ENCODE measurements at places on chromosomes 6 and 20.
A peak's percentile ranks its signal among the peaks of the same experiment; 100 is the strongest.

GRCh38 chr20:14707026-14707680 is 369.7 kb upstream of the FLRT3 start:
- DNase-seq = no peak

DNA sequence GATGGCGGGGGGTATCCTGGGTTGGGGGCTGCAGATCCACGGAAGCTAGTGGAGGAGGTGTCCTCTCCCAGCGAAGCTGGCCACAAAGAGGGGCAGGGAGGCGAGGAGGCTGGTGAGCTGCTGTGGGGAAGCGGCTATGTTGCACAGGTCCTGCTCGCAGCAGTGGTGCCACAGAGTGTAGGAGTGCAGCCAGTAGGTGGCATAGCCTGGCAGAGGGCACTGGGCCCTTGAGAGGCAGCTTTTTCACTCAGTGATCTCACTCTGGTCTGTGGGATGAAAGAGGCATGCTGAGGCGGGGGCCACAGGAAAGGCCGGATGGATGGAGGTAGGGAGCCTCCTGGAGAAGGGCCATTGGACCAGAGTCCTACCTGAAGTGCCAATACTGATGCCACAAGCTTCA is 2.9 kb upstream of the LY6G6D start:
- DNase-seq = no peak

DNA sequence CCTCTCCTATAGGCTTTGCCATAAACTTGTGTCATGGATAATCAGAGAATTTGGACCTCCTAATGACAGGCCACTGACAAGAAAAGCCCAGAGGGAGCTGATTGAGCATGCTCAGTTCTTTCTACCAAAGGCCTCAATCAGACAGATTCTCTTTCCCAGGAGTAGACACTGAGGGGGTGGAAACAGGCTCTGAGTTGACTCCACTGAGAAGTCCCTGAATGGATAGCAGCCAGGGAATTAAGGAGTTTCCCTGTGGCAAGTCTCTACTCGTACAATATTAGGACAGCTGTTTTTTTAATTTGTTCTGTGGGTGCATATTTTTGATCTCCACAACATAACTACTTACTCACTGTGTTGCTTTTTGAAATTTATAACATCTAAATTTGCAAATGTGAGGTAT is 63.3 kb downstream of the SLC16A10 start:
- no peak for DNase-seq

- DNase-seq = peak; percentile 30
Measured at GRCh38 chr6:134707342-134708031, 242.4 kb downstream of the ALDH8A1 start.

DNA sequence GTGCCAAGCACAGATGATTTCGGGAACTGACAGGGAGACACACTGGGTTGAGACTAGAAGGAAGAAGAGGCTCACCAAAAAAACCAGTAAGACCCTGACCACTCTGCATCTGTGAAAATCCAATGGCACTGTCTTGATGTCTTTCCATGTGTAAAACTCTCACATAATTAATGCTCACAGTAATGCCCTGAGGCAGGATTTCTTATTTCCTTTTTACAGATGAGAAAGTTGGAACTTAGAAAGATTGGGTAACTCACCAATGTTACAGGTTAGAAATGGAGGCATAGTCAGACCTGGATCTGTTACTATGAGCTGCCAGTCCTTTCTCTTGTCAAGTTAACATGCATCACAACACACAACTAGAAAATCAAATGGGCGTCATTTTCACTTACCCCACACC is 151.0 kb upstream of the MCHR2 start:
- DNase-seq = no peak

DNA sequence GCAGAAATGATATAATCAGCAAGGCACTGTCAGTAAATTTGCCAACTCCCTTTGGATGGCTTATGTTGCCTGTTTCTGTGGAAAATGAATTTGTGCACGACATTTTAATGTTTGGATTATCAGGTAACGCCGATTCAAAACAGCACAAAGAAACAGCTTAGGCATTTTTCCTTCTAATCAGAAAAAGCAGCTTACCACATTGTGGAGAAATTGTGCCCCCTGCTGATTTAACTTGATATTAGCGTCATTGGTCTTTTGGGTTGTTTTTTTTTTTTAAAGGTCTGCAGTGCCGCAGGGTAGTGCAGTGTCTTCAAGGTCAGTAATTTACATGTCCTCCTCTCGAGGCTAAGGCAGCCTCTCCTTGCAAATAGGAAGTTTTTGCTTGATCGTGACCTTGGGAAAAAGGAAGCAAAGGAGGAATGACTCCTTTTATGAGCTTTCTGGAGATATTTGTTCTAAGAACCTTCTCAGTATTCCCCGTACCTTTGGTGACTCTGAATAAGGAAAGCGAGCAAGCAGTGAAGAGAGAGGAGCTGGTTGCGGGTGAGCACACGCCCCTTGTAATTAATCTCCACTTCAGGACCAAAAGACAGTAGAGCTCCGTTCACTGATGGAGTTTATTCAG is 79.1 kb downstream of the ELOVL4 start:
- peak; percentile 54 for DNase-seq

- no peak for DNase-seq
Measured at GRCh38 chr6:36742146-36742545, 44.5 kb downstream of the RAB44 start.

DNA sequence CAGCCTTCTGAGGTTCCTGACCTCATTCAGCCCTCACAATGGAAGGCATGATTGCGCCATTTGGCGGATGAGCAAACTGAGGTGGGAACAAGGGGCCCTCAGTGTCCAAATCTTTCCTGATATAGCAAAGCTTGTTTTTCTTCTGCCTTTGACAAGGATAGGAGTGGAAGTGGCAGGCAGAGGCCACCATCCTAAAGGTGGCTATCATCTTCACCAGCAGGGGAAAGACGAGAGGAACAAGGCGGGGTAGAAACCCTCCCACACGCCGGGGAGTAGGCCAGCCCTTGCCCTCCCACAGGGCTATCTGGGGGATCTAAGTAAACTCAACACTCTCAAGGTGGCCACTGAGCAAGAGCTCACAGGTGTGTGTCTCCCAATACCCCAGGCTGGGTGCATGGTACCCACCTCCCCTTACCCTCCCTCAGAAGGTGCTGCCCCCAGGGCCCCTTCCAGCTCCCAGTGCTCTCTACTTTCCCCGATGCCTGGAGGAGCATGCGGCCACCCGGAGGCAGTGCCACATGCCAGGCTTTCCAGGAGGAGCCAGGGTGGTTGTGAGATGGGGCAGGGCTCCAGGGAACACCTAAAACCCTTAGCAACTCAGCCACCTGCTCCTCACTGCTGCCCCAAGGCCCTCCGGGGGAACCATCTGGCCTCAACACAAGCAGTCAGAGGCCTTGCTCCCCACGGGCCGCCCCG is 11.2 kb downstream of the SPDEF start:
- DNase-seq = no peak

DNA sequence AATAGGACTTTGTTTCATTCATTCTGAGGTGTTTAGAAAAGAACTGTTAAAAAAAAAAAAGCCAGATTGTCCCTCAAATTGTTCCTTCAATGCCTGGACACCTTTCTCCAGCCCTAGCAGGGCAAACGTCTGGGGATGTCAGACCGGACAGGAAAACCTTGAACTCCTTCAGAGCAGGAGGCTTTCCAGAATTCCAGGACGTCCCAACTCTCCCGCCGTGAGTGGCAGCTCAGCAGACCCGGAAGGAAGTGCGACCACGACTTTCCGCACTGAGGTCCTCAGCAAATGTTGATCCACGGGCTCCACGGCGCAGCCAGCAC is 139.1 kb downstream of the DLL1 start:
- DNase-seq = no peak

GRCh38 chr20:51570739-51571459 is 28.4 kb upstream of the NFATC2 start:
- DNase-seq = no peak

DNA sequence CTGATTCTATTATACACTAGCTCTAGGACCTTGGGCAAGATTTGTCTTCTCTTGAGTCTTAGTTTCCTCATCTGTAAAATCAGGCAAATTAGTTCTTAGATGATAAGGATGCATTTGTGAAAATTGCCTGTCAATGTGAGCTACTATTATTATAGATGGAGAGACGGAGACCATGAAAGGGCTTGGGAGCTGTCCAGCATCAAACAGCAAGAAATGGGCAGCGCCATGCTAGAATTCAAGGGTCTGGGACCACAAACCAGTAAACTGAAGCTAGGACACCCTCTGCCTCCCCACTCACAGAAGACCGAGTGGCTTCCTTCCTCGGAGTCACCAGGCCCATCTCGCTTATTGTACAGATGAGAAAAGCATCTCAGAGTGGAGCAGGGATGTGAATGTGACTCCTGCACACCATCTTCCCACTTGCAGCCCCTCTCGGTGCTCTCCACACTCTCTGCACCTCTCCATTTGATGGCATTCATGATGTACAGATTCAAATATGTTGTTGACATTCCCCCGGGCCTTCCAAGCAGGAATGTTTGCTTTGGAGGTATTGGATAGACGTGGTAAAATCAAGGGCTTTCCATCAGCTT is 24.1 kb upstream of the BPIFA3 start:
- DNase-seq = no peak

DNA sequence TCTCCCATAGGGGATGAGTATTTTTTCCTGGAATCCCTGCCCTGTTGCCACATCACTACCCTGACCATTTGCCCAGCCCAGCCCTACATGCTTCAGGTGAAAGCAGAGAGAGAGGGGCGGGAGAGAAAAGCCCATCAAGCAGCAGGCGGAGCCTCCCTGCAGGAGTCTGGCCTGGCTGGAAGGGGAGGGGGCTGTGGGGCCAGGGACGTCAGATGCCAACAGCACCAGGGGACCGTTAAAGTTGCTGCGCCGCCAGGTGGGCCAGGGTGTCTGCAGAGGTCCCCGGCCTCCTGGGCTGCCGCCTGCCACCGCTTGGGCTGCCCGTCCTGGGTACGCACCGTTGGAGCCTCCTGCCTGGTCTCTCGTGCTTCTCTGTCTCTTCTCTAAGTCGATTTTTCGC is 757 bp upstream of the R3HDML start:
- DNase-seq = no peak

DNA sequence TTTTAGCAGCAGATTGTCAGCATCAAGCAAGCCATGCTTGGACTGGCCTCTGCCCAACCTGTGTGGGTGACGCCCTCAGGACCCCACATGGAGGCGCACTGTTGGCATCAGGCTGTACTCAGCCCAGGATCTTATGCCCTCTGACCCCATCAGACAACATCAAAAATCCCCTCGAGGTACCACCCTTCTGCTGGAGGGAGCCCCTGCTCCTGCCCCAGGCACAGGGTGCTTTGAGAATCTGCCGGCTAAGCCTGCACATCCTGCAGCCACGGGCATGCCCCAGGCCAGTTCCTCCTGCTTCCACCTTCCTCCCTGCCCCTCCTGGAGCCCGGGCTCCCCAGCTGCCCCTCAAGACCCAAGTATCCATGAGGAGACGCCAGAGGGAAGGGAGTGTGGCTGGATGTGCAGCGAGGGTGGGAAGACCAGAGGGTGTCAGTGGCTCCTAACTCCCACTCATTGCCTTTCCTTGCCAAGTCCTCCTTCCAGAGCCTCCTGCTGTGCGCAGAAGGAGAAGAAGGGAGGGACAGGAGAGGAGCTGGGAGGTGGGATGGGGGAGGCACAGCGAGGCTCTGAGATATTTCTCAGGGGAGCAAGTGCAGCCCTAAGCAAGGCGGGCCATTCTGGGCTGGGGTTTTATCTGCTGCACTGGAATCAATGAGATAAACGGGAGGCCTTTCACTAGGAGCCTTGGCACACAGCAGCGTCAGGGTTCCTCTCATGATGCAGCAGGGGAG is 77.4 kb upstream of the CST7 start:
- no peak for DNase-seq

- DNase-seq = peak; percentile 37
Measured at GRCh38 chr6:2966347-2966746, 5.0 kb downstream of the SERPINB6 start.

- no peak for DNase-seq
Measured at GRCh38 chr6:166541366-166541765, 45.1 kb downstream of the RAMACL start.

DNA sequence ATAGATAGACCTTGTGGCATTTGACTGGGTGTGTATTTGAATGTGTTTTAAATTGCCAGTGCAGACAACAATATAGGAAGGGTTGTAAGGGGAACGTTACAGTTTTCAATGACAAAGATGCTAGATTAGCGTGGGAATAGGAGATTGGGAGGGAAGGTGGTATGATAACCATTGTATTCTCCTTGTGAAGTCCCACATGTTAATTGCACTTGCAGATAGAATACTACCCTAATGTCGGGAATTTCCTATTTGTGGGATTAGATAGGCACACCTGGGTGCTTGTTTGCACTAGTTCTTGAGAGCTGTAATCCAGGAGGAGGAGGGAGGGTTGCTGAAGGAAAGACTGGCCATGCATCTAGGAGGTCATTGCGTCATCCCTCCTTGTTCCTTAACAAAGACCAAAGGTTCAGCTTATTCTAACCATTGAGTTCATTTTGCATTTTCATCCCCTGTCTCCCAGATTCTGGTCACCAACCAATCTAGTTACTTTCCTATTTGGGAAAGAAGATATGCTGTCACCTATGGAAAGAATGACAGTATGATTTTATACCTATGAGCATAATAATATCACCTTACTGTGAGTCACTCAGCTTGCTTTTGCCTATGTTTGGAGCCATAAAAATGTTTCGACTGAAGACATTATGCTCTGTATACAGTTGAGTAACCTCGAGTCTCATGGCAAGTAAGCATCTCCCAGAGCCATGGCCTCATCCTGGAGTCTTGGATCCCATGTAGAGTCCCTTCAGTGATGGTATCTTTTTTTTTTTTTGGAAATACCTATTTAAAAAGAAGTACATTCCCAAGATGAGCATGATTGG is 201.5 kb downstream of the DTNBP1 start:
- peak; percentile 23 for DNase-seq

DNA sequence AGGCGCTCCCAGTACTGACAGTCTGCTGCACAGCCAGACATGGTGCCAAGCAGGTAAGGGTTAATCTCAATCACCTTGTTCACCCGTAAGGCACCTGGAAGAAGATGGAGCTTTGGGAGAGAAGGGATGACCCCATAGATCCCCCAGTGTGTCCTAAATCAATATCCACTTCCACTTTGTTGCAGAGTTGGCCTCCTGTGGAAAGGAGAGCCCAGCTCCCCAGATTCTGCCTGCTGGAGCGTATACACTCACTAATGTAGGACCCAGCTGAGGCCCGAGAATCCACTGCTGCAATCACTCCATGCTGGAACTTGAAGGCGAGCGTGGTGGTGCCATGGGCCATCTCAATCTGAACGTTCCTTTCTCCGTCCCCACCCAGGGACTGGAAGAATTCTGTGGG is 1.2 kb downstream of the PSMB8 start:
- DNase-seq = no peak

- DNase-seq = no peak
Measured at GRCh38 chr20:46954490-46955038, 59.9 kb downstream of the EYA2 start.

GRCh38 chr6:133130863-133131262 is 110.3 kb upstream of the EYA4 start:
- DNase-seq = no peak

- DNase-seq = no peak
Measured at GRCh38 chr6:21246075-21246474, 347.5 kb upstream of the SOX4 start.

GRCh38 chr6:5126214-5126613 is 41.1 kb downstream of the PPP1R3G start:
- DNase-seq = no peak

- no peak for DNase-seq
Measured at GRCh38 chr20:17023036-17023435, 203.8 kb upstream of the PCSK2 start.
